ENCODE measurements at places on chromosomes 1 and 21.

DNA sequence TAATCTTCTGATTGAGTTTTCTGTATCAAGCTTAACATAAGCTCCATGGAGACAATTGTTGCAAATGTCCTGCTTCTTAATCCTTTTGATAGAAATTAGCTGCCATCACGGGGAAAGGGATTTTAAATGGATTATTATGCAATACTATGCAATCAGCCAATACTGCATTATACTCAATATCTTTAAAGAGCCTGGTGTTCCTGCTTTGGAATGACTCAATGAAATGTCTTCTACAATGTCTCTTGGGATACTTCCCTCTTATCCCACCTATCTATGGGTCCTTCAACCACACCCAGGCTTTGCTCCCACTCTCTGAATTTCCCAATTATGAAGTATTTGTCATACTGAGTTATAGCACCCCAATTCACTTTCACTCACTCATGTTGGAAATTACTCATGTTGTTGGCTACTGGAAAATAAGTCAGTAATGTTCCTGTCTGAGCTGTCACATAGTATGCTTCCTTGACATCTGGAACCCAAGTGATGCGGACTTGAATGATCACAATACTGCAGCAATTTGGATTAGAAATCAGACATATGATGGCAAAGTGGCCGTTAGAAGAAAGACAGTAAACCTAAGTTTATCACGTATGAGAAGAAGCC, 85.0 kb downstream of the TPR start:
- no peak for DNase-seq

DNA sequence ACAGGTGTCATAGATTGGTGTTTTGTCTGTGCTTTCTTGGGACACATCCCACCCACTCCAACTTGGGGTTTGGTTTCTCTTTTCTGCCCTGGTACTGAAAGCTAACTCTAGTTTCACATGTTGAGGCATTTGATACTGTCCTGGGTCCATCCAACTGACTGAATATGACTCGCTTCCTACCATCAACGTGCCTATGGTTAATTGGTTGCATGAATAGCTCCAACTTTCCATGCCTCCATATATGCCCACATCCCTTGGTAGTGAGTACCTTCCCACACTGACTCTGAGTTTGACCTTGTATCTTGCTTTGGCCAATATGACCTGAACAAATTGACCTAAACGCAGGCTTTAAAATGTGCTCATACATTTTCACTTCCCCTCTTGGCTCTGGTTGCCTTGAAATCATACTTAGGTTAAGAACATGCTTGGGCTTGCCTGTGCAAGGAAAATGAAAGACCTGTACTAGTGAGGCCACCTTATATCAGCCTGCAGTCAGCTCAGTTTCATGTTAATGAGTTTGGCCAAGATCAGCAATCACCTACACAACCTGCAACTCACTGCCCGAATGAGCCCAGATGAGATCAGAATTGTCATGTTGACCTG, 81.0 kb upstream of the KCNK2 start:
- DNase-seq = peak; percentile 22

- peak; percentile 13 for DNase-seq
Observed at GRCh38 chr1:151710187-151710840, 6.3 kb downstream of the CELF3 start.

DNA sequence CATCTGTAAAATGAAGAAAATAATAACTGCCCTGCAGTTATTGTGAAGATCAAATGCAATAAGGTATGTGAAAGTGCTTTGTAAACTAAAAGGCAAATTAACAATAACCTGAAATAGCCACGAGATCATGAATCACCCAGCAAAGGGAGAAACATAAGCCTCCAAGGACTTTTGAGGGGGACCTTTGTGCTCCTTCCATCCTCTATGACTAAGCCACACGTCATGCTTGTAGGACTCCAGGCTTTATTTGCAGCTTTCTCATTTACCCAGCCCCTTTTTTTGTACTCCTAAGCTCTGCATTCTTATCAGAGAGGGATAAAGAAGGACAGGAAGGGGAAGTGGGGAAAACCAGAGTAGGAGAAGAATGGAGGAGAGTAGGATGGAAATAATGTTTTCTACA, 115.1 kb downstream of the PROX1 start:
- no peak for DNase-seq

GRCh38 chr1:96104506-96104905, 617.1 kb upstream of the PTBP2 start:
- peak; percentile 33 for DNase-seq

- DNase-seq = no peak
Observed at GRCh38 chr1:39759436-39759726, 11.8 kb downstream of the OXCT2 start.

GRCh38 chr1:36766481-36766880, 267.8 kb downstream of the GRIK3 start:
- no peak for DNase-seq

DNA sequence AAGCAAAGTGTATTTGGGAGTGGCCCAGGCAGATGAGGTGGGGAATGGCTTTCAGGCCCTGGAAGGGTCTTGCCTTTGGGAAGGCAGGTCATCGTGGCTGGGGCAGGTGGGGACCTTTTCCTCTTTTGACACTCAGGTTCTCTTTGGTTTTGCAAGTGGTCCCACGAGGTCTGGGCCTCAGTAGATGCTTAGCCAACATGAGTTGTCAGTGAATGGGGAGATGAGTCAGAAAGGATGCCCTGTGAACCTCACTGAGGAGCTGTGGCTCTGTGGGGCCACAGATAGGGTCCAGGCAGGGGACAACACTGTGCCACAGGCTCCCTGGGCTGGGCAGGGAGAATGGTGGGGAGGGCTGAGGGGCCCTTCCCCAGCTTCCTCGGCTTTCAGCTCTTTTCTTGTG, 19.0 kb downstream of the ARHGEF10L start:
- no peak for DNase-seq

DNA sequence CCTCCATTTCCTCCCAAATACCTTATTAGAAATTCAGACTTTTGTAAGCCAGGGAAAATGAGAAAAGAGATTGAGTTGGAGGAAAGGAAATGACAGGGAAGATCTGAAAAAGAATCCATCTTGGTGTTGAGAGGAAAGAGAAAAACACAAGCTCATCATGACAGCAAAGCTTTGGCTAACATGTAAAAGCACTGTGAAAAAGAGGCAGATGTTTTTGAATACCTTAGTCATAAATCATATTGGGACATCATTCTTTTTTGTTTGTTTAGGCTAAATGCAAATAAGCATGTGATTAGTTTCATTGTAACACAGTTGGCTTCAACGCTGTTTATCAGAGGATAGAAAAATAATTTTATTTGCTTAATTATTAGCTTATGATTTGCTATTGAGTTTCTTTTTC, 64.6 kb downstream of the LHX8 start:
- DNase-seq = peak; percentile 1

- DNase-seq = no peak
Observed at GRCh38 chr1:234309243-234309597, 64.0 kb upstream of the COA6 start.

DNA sequence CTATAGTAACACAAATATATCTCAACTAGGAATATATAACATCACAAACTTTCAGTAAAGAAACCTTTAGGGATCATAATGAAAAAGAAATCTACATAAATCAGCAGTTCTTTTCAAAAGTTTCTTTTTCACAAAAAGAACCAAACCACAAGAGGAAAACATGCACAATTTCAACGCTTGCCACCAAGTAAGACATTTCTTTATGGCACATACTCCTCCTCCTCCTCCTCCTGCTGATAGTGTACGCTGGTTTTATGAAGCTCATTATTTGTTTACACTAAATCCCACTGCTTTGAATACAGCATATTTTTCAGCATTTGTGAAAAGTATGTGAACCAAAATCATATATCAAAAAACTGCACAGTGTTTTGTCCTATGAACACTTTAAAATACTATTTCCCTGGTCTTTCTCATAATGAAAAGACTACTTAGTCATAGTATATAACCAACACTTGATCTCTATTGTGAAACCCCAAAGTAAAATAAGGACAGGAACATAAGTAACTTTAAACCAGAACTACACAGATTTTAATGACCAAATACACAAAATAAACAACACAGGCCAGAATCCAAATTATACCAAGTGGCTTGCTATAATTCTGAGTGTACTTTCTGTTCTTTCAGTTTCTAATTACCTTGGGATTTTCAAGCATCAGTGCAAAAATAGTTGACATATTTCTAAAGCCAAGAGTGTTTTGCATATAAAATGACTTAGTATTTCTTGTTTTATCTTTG, 184.2 kb downstream of the EIF4G3 start:
- DNase-seq = no peak

DNA sequence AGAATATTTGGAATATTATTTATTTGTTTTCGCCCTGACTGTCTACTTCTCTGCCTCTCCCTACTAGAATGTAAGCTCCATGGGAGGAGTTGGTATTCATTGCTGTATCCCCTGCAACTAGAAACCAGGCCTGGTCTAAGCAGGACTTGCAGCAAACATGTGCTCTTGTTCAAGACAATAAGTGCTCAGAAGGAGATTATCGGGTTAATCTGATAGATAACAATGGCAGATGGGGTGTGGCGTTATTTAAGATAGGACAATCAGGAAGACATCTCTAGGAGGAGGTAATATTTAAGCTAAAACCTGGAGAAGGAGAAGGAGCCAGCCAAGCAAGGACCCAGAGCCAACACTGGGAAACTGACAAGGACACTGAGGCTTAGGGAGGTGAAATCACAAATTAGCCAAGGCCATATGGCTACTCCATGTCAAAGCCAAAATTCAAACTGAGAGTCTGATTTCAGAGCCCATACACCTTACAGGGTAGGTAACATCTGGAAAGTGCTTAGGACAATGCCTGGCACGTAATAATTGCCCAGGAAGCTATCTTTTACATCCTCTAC, 41.5 kb downstream of the STYXL2 start:
- no peak for DNase-seq

- no peak for DNase-seq
Observed at GRCh38 chr1:235421751-235422150, 54.5 kb downstream of the TBCE start.

- DNase-seq = no peak
Observed at GRCh38 chr1:162386292-162387225, 5.0 kb downstream of the C1orf226 start.

DNA sequence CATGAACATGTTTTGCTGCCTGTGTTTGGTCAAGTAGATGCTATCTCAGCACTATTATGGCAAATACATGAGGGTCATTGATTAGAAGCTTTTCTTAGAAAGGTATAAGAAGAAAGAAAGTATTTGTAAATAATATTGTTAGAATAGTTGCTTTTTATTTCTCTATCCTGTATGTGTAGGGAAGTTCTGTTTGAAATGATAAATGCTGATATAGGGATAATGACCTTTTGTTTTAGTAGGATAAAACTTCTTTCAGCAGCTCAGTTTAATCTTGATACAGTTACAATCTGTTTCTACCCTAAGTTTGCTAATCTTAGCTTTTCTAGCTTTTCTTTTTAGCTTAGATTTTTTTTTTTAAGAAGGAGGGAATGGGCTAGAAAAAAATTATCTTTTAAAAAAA, 63.3 kb downstream of the USP25 start:
- DNase-seq = no peak

GRCh38 chr1:26190373-26190987, at the start of gene CATSPER4:
CATSPER4 (plus strand) TSS chr1:26190602; CDS start chr1:26190628, 26 bp downstream.
- no peak for DNase-seq

GRCh38 chr1:227343727-227344551, 25.6 kb upstream of the CDC42BPA start:
- DNase-seq = no peak

DNA sequence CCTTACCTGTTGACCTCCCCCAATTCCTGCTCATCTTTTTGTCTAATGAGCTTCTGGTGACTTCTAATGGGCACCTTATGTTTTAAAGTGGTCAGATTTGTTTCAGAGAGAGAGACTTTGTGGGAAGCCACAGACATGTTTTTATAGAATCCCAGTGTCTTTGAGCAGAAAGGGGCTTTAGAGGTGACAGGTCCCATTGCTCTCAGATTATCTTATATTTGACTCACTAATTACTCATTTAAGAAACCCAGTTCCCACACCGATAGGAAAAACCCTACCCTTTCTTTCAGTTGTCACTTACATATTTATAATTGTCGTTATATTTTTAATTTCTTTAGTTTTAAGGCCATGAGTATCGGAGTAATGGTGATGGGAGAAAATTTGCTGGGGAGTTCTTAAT, 215.5 kb downstream of the CAMTA1 start:
- DNase-seq = no peak

- DNase-seq = no peak
Observed at GRCh38 chr1:29586991-29587745, 350.8 kb downstream of the PTPRU start.

DNA sequence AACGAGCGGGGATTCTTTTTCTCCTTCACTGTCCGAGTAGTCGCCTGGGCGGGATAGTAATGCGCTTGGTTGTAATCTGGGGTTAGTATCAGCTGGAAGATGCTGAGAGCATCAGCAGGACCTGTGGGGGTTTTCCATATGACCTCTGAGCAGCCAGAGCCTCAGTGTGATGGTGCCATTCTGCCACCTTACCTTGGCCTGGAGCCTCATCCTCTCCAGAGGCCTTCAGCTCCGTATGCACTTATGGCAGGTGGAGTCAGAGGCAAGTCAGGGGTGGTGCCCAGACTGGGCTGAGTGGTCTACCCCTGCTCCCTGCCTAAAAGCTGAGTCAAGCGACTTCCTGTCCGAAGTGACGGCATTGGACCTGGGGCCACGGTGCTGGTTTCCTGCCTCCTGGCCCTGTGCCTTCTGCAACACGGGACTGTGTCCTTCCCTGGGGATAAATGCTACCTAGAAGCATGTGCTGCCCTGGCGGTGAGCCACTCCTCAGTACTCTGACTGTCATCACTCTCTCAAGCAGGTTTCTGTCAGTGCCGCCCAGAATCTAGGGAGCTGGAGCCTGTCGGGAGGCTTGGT, 24.7 kb downstream of the TENT5C start:
- no peak for DNase-seq

- DNase-seq = no peak
Observed at GRCh38 chr21:32461503-32461902, 49.0 kb downstream of the EVA1C start.

- DNase-seq = peak; percentile 51
Observed at GRCh38 chr1:180632326-180633056, 669 bp downstream of the XPR1 start.

- no peak for DNase-seq
Observed at GRCh38 chr1:38068220-38068979, 21.8 kb upstream of the POU3F1 start.

DNA sequence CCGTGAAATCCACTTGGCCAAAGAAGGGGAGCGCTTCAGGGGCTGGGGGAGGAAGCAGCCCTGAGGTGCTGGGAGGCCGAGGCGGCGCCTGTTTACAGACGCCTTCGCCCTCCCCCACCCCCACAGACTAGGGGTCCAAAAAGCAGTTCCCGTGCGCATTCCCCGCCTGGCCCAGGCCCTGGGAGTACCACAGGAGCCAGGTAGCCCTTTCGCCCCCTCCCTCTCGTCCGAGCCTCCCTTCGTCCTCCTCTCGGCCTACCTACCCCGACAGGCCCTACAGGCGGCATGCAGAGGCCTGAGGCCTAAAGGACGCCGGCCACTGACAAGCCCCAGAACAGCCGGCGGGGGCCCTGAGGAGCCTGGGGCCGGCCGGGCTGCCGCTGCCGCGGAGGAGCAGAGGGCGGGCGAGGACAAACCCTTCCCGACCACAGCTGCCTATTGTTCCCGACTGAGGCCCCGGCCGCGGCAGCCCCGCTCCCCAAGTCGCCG, 522 bp downstream of the RC3H1 start:
- DNase-seq = peak; percentile 44
